ENCODE measurements at places on chromosomes 6 and 20.

DNA sequence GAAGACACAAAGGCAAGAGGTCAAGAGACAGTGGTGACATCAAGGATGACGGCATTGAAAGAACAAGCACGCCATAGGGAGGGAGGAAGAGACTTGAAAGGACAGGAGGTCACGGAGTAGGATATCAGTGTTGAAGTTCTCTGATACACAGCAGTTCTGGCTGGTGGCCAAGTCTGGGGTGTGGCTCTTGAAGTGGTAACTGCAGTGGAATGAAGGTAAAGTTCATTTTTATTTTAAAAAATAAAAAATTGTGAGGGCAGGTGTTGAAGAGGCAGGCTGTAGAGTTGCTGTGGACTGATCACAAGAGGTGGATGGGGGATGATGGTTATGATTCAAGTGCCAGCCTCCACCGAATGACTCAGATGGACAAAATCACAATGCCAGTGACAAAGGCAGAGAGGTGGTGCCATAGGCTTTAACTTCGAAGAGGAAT is 53.2 kb upstream of the BMP2 start:
- DNase-seq, result no peak

GRCh38 chr6:4970739-4971395 is 33.0 kb downstream of the RPP40 start:
- peak; percentile 11 for DNase-seq

- DNase-seq, result no peak
These were observed 116.6 kb upstream of the PROKR2 start for GRCh38 chr20:5433352-5433751.

DNA sequence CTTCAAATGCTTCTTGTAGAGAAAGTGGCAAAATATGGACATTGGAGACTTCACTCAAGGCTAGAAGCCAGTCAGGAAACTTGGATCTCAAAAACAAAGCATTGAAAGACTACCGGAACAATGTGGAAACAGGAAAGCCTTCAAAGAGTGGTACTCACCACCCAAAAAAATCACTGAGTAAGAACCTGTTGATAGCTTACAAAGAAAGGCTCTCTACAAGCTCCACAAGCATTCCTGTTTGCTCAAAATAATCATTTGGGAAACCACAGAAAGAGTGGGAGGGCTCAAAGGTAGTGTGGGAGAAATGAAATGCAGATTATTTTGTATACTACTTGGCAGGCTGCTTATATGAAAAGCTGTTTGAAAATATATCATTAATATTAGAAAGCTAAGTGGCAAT is 9.5 kb upstream of the DST start:
- DNase-seq, result no peak

DNA sequence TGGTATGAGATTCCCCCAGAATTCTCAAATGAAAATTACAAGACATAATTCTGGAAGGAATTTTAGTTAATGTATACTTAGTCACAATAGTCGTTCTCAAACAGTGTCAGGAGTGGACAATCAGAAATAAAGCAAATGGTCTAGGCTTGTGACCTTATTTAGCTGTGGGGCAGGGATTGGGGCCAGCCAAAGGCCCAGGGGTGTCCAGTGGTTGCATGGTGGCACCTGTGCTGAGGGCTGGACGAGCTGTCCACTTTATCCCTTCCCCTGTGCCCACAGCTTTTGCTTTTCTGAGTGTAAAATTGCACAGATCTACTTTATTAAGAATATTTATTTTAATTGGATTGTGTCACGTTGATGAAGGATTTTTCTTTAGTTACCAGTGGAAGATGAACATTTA is 195.0 kb downstream of the ARID1B start:
- DNase-seq, result no peak

DNA sequence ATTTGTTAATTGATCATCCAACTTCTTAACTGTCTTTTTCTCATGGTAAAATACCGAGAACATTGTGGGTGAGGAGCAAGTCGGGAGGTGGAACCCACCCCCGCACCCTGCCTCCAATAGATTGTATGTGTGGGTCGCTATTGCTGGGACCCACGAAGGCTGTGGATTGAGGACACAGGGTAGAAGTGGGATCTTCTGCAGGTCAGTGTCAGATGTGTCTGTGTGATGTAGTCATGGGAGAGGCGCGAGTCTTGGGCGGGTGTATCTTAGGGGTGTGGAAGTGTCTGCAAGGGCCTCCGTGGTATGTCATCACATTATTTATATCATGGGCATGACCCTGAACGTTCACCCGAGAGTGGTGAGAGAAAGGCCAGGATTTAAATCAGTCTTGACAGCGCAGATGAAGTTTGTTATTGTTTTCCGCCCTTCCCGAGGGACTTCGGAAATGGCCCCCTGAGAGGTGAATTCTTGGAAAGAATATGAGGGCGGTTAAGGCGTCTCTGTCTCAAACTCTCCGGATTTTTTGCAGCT is 472 bp upstream of the PAQR8 start:
- peak; percentile 42 for DNase-seq

DNA sequence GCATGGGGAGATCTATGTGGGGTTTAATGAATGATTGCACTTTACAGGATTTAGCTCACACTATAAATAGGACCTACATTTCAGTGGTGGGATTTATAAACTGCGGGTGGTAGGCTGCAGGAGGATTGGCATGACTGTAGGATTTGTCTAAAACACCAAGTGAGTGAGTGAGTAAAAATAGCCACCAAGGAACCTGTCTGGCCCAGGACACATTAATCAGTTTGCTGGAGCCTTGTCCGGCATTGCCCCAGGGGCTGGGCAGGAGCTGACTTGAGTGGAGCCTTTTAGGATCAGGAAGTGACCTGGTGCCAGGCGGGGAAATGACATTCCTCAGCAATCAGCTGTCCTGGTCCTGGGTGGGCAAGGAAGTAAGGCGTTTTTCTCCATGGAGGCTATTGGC is 278.7 kb upstream of the PRND start:
- no peak for DNase-seq

GRCh38 chr20:50628332-50628731 is 63.0 kb downstream of the RIPOR3 start:
- DNase-seq, result no peak

DNA sequence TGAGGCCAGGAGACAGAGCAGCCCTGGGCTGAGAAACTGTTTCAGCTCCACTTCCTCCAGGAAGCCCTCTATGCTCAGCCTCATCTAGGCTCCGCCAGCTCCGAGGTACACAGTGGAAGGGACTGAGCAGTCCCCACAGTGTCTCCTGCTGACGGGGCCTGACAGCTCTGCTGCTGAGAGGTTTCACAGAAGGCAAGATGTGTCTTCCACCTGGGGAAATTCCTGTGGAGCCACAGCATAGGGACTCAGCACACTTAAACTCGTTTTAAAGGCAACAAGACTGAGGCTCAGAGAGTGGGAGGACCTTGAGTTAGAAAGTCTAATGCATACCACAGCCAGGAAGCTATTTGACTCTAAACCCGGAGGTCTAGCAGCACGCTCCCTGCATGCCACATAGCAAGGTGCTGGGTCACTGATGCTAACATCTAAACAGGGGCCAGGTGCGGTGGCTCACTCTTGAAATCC is 6.8 kb downstream of the ADA start:
- no peak for DNase-seq

- DNase-seq, result no peak
These were observed 36.5 kb downstream of the DZANK1 start for GRCh38 chr20:18430172-18430826.

GRCh38 chr6:25010176-25010575 is 74.4 kb upstream of the RIPOR2 start:
- DNase-seq, result no peak

GRCh38 chr6:163507965-163508364 is 93.4 kb downstream of the QKI start:
- DNase-seq, result no peak

DNA sequence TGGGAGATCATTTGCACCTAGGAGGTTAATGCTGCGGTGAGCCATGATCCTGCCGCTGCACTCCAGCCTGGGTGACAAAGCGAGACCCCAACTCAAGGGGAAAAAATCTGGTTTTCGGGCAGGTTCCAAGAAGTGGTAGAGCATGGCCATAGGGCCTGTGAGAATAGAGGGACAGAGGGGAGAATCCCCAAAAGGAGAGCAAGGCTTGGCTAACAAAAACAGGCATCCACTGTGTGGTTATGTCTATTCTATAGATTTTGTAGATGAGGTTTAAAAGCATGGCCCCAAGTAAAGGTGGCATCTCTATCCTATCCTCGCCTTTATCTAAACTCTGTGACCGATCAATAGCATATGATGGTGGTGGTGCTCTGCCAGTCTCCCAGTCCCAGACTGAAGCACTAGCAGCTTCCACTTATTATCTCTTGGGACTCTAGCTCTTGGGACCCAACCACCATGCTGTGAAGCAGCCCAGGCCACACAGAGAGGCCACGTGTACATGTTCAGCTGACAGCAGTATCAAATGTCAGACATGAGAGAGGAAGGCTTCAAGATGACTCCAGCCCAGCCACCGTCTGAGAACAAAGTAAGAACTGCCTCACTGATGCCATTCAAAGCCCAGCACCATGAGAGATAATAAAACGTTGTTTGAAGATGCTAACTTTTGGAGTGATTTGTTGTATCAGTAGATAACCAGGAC is 27.7 kb downstream of the EIF2S2 start:
- DNase-seq, result no peak

- DNase-seq, result peak; percentile 31
These were observed 1.5 kb downstream of the REPS1 start for GRCh38 chr6:138986578-138986977.

DNA sequence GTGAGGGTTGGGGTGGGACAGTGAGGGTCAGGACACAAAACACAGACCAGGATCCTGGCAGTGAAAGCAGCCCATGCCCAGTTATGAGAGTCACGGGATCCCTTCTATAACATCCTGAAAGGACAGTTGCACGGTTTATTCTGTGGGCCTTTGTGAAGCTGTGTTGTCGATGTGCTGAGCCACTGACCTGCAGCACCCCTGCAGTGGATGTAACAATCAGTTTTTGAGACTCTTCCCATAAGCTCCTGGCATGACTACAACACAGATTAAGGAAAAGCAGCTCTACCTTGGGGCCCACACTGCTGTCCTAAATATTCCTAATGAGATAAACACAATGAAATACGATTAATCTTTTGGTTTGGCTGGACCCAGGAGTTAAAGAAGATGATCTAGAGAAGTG is 3.7 kb downstream of the PYGB start:
- no peak for DNase-seq

- DNase-seq, result peak; percentile 53
These were observed 19.3 kb upstream of the NEDD9 start for GRCh38 chr6:11251553-11252360.

- no peak for DNase-seq
These were observed 240.0 kb downstream of the ANKRD60 start for GRCh38 chr20:57988422-57988821.

DNA sequence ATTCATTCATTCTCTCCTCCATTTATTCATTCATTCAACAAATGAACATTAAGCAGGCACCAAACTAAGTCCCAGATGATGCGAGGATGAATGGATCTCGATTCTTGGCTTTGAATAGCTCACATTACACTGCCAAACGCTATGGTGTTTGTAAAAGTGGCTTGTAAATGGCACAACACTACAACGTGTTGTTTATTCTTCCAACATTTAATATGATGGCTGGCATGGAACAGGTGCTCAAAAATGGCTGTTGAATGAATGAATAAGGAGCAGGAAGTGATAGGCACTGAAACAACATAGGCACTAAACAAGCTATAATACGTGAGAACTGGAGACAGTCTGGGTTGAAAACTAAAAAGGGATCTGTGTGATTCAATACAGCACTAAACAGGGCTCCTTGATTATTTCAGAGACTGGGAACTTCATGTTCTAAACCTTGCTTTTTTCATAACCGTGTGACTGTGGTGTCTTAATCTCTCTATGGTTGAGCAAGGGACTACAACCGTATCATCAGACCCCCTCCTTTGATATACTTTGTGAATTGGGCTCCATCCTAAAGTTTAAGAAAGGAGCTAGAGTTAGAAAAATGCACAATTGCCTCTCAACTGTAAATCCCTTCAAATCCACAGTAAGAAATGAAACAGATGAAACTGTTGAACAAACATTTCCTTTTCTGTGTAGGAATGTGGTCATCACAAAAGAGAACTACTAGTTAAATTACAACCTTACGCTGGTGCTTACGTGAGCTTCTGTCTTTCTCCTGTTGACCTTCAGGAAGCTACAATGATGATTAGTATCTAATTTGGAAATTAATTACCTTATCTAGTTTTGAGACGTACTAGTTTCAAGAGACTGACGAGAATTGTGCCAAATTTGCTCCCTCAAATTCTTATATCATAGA is 16.9 kb upstream of the SLC16A10 start:
- no peak for DNase-seq

DNA sequence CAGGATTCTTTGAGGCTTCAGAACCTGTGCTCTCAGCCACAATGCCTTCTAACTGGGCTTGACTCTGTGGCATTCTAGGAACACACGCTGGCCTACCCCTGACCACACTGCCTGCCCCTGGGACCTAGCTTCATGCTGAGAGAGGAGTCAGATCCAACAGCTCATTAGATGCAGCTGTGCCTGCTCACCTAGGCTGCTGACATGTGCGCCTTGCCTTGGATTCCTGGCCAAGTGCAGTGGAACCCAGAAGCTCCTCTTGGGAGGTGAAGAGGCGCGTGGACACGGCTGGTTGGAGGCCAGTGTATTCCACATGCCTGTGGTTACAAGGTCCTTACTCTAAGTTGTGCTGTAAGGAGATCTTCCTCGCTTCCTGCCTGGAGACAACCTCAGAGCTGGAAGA is 24.7 kb upstream of the KCNK16 start:
- no peak for DNase-seq

GRCh38 chr20:5703681-5704101 is 46.5 kb upstream of the SHLD1 start:
- no peak for DNase-seq

All from AG10803 (cell line).